GM23248 (cell line): ENCODE measurements at places on chromosomes 11 and 22. TPM values are rescaled to one million over a fixed set of nuclear protein-coding genes. Genes with fewer than 3 reads are reported as not detected.

The CDHR5 gene
- polyA plus RNA-seq, result not detected in 2 replicates

The PNPLA3 gene
- 1.2 and 1.4 TPM in 2 replicates for polyA plus RNA-seq

The DGCR8 gene
- 14.0 and 14.2 TPM in 2 replicates for polyA plus RNA-seq

The PDE2A gene
- polyA plus RNA-seq, result 0.29 and 1.0 TPM in 2 replicates

The SPINDOC gene
- 0.30 and 0.86 TPM in 2 replicates for polyA plus RNA-seq

The MUC6 gene
- not detected in 2 replicates for polyA plus RNA-seq

The CARD18 gene
- not detected in 2 replicates for polyA plus RNA-seq

The VSIG10L2 gene
- polyA plus RNA-seq, result not detected in 2 replicates

The ROBO3 gene
- polyA plus RNA-seq, result 9.9 and 12.1 TPM in 2 replicates

The PPFIBP2 gene
- polyA plus RNA-seq, result 5.9 TPM in 2 replicates

The GLYAT gene
- not detected in 2 replicates for polyA plus RNA-seq

The JHY gene
- 5.3 and 6.7 TPM in 2 replicates for polyA plus RNA-seq

The LMNTD2 gene
- polyA plus RNA-seq, result 0.35 and 0.36 TPM in 2 replicates
